ENCODE measurements at places on chromosomes 2 and 18.
A peak's percentile ranks its signal among the peaks of the same experiment; 100 is the strongest.

DNA sequence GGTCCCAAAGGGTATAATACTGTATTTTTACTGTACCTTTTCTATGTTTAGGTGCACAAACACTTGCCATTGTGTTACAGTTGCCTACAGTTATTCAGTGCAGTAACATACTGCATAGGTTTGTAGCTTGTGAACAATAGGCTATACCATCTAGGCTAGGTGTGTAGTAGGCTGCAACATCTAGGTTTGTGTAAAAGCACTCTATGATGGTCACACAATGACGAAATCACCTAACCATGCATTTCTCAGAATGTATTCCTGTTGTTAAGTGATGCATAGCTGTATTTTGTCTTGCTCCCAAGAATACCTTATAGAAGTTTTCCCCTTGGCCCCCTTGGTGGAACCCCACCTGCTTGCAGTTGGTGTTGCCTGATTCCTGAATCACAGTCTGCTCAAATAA is 29.3 kb upstream of the AGFG1 start:
- no peak for DNase-seq

DNA sequence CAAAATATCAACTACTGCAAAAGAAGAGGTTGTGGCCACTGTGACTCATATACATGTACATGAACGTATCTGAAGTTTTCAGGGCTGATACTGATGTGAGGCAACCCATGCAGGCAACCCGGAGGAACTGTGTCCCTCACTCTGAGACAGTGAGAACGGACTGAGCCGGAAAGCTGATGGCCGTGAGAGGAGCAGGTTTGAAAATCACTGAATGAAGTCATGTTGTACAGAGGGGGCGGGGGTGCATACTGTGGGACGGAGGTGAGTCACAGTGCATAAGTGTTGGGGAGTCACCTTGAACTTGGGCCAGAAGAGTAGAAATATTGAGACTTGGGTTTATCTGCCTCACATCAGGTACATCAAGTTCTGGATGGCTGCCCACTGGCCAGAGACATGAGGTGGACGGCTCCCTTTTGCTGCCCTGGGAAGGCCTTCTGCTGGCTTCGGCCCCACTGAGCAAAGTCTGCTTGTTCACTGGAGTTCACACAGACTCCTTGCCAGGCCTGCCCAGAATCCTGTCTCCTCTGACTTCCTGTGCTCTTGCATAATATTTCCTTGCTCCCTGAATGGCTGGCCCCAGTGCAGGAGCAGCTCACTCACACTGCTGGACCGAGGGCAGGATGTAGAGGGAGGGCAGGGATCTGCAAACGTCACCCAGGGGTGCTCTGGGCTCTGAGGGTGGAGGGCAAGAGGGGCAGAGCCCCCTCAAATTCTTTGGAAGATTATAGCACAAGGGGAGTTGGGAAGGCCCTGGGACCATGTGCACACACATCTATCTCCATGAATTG is 18.1 kb downstream of the EPAS1 start:
- no peak for DNase-seq

DNA sequence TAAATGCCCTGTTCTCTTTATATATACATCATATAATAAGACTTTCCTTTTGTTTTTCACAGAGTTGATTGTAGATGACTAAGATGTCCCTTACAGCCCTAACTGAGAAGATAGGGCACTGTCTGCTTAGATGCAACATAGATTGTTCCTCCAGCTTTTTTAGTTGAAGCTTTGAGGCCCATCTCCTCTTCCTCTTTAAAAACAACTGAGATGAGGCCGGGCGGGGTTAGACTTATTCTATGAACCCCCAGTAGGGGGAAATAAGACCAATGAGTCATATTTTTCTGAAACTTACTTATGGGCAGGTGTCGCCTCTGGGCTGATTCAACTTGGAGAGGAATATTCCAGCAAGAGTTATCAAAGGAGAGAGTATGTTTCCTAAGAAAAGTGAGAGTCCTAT is 84.6 kb downstream of the FBXO15 start:
- no peak for DNase-seq

GRCh38 chr2:27715318-27716210 is 51.9 kb downstream of the SLC4A1AP start:
- DNase-seq = no peak

DNA sequence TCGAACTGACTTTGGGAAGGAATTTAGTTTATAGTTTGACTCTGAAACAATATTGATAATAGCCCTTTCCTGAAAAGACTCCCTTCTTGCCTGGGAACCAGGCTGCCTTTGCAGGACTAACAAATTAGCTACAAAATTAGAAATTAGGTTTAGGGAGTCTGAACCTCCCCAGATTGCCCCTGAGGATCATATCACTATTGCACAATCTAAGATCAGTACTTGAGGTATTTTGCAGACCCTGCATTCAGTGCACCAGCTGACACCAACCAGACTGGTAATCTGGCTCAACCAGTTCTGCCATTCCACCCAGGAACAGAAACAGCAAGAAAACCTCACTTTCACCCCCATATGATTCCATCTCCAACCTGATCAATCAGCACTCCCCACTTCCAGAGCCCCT is 131.8 kb upstream of the GALNT5 start:
- DNase-seq = no peak

DNA sequence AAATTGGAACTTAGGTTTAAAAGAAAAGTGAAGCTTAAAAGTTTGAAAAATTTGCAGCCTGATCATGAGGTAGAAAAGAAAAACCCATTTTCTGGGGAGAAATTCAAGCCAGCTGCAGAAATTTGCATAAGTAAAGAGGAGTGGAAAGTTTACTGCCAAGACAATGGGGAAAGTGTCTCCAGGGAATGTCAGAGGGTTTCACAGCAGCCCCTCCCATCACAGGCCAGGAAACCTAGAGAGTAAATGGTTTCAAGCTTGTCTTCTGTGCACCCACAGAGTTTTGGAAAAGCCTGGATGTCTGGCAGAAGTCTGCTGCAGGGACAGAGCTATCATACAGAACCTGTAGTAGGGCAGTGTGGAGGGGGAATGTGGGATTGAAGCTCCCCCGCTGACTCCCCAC is 254.0 kb upstream of the FSIP2 start:
- no peak for DNase-seq

- no peak for DNase-seq
Observed at GRCh38 chr2:84884449-84884848, 3.6 kb upstream of the TRABD2A start.

DNA sequence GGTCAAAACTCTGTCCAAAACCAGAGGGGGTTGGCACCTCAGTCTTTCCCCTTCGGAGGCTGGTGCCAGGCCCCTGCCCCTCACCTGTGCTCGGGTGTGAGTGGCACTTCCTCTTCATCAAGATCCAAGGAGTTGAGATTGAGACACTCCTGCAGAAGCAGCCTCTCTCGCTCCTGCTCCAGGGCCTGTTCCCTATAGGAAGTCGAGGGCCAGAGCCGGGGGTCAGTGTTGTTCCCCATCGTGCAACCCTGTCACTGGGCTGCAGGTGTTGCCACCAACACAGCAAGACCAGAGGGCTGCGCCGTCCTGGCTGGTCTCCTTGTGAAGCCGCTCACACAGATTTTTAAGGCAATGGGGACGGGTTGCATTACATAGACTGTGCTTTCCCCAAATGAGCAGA is 18.9 kb downstream of the FAM178B start:
- no peak for DNase-seq

GRCh38 chr2:9975328-9975727 is 23.8 kb downstream of the GRHL1 start:
- DNase-seq = no peak

- DNase-seq = peak; percentile 34
Observed at GRCh38 chr2:9897331-9897737, 54.1 kb downstream of the TAF1B start.

GRCh38 chr2:218679119-218679518 is 7.2 kb downstream of the STK36 start:
- DNase-seq = no peak

DNA sequence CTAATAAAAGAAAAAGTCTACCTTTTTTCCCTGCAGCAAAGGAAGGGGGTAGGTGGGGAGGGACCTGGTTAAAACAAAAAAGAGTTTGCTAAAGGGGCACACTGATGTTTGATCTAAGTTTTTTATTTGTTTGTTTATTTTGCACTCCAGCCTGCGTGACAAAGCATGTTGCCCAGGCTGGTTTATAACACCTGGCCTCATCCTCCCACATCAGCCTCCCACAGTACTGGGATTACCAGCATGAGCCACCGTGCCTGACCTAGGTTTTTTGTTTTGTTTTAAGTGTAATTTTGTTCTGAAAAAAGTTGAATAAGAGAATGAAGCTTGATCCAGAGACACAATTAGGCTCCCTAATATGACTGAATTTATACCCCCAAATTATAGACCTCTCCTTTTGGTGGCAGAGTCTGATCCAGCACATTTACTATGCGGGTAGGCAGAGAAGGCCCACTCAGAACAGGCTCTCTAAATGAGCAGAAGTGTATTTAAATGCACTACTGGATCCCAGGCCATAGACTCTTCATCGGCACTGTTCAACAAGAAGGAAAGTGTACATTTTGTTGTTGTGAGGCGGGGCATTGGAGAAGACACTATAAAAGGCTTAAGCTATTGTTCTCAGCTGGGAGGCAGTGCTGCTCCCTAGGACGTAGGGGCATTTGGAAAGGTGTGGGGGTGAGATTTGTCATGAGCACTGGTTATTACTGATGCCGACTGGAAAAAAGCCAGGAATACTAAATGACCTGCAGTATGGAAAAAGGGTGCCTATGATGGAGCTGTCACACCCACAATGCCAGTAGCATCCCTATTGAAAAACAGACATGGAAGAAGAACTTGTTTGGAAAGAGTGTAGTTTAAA is 32.4 kb downstream of the MRPS9 start:
- no peak for DNase-seq

GRCh38 chr2:147689220-147689909 is 155.5 kb upstream of the ACVR2A start:
- no peak for DNase-seq

GRCh38 chr18:55326134-55326533 is 261.9 kb downstream of the TCF4 start:
- no peak for DNase-seq

- DNase-seq = no peak
Observed at GRCh38 chr2:200350850-200351285, 44.4 kb downstream of the SPATS2L start.

GRCh38 chr2:62391696-62392095 is 114.3 kb downstream of the TMEM17 start:
- no peak for DNase-seq

DNA sequence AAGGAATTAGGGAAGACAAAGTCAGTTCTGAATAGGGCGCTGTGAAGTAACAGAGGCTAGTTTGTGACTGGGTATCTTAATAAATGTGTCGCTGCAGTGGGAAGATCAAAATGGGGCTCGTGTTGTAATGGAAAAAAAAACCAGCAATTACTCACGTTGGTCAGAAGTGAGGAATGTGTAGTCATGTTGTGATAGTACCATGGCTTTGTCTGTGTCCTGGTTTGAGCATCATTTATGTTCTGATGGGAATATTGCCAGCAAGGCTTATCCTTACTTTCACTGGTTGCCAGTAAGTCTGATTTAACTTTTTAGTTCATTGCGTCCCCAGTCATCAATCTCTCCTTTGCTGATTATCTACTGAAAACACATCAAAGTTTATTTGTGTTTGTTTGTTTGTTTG is 467.6 kb downstream of the NYAP2 start:
- DNase-seq = no peak

DNA sequence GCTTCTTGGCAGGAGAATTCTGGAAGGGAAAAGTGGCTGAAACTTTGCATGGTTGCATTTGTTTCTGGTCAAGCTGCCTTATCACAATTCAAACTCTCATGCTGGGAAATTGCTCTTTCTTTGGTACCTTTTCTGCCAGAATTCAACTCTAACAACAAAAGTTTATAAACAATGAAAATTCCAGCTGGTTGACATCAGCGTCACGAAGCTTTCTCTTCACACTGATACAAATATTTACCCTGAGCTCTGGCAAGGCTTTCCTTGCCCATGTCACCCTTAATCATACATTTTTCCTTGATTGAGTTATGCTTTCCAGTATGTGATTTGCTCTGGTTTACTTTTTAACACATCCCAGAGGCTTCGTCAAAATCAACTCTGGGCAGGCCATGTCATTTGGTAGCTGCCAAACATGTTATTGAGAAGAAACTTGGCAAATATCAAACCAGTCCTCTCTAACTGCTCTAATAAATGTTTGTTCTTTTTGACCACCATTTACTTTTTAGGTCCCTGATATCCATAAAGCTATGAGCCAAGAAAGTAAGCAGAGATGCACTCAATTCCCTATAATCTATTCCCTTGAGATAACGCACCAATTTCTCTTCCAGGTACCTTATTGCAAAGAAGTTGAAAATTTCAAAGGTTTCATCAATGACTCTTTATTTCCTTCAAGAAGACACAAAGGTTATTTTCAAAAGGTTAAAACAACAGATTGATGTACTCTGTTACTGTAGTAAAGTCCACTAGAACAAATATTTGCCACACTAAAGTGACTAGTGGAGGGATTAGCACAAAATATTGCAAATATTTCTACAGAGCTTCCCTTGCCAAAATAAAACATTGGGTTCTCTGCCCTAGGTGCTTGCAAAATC is 1241.1 kb upstream of the ZEB2 start:
- DNase-seq = no peak

- no peak for DNase-seq
Observed at GRCh38 chr2:239114119-239114581, 266.3 kb downstream of the TWIST2 start.

DNA sequence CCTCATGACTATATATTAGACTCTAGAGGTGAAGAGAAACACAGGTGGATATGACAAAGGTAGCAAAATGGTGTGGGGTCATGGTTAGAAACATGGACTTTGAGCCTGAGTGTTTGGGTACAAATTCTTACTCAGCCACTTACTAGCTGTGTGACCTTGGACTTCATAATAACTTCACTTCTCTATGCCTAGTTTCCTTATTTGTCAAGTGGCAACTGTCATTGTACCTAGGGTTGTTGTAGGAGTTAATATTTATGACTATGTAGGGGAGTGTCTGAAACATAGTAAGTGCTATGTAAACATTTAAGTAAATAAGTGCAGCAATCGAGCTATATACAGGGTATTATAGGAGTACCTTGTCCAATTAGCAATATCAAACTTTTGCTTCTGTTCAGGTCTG is 49.7 kb upstream of the RAPH1 start:
- DNase-seq = no peak

DNA sequence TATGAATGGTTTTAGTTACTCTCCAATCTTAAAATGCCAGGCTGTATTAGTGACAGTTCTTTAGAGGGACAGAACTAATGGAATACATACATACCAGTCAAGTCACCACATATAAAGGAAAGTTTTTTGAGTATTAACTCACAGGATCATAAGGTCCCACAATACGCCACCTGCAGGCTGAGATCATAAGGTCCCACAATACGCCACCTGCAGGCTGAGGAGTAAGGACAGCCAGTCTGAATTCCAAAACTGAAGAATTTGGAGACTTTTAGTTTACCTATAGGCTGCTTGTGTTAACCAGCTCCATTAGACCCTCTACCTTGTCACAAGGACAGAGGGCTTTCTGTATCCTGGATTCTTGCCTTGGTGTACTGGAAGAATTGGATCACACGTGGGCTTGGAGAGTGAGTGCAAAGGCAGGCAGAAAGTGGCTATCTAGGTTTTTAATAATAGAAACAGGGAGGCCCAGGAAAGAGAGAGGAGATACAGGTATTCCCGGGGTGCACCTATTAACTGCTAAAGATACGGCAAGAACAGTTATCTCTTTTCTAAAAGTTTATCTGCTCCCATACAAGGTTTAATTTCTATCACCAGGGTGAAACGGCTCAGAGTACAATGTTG is 234.9 kb upstream of the CYRIA start:
- DNase-seq = peak; percentile 1

- peak; percentile 26 for DNase-seq
Observed at GRCh38 chr2:175576875-175577274, 395.4 kb upstream of the ATP5MC3 start.

All from DMS 273 treated with DMSO at 0.1 percent for 48 hours (cell line).